HEK293T (cell line): ENCODE measurements at places on chromosomes 2 and 18.
A peak's percentile ranks its signal among the peaks of the same experiment; 100 is the strongest.

DNA sequence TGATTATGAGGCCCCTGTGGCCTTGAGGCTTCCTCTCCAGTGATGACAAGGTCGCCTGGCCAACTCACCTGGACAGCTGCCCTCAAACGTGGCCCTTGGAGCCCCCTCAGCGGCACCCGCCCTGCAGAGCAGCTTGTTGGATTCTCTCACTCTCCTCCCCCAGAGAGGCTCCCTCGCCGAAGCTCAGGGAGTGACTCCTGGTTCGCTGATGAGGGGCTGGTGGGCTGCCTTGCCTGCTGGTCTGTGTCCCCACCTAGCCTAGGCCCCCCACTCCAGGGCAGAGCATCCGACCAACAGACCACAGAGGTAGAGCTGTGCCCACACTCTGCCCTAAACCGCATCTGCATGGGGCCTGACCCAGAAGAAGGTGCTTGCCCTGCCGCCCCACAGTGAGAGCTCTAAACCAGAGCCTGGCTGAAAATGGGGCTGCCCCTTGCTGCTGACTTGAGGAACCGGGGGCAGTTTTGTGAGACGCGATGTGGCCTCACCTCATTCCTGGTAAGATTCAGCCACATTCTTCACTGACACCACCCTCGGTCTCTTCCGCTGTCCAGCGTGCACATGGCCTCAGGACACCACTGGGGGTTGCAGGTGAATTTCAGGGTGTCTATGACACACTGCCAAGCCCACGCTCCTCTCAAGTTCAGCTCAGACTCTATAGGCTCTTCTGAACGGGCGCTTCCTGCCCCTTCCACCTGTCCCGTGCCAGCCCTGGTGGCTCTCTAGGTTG, 131.6 kb downstream of the CABLES1 start:
- DNase-seq = no peak

DNA sequence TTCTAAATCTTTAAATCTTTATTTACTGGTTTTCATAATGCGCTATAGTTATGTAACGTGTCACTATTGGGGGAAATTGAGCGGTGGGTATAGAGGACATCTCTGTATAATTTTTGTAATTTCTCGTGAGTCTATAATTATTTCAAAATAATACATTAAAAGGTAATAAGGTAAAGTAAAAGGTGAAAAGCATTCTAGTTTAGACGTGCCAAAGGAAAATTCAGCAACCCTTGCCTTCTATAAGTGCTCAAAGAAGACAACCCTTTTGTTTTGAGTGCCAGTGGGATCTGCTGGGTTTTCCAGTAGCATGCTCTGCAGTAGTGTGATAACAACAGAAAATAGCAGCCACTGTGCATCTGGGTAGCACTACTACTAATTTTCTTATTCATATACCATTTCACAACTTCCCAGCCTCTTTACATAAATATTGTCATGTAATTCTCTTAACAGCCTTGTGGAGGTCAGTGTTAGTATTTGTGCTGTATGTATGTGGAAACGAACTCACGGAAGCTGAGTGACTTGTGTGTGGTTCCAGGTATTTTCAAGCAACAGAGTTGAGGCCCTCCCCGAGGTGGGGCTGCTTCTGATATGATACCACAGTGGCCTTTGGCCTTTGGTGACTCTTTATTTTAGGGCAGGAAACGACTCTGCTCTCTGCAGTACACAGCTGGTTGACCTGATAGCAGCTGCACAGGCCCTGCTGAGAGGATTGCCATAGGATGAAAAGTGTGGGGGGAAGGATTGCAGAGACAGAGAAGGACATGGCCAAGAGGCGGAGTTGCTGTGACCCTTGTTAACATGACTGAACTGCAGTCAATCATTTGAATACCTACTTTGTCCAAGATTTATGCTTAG, 104.5 kb downstream of the TDRD15 start:
- no peak for DNase-seq

DNA sequence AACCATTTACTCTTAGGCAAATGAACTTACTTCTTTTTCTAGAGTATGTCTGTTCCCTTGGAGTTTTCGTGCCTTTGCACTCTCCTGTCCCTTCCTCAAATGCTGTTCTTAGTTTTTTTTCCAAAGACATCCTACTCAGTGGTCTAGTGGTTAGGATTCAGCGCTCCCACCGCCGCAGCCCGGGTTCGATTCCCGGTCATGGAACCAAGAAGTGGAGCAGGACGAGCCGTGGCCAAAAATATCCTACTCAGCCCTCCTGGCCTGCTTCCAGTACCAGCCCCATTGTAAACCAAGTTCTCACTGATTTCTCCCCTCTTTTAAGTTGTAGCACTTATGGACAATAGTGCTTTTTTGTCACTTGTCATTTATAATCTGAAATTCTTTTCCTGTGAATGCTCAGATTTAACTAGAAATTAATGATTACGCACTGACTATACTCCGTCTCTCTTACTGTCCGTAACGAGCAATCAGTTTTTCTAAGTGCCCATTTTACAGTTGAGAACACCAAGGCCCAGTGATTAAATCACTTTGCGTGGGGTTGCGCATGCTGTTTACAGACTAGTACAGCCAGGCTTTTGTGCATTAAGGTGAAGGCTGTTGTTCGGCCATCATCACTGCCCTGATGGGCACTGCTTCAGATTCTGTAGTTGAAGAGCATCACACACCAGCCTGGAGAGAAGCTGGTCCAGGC, 17.9 kb downstream of the GREB1 start:
- no peak for DNase-seq

GRCh38 chr2:66573416-66573815, 138.5 kb downstream of the MEIS1 start:
- no peak for DNase-seq

GRCh38 chr2:31404827-31405226, 9.7 kb downstream of the XDH start:
- DNase-seq = no peak

- DNase-seq = no peak
Measured at GRCh38 chr18:12287131-12287681, 20.8 kb upstream of the TUBB6 start.

- DNase-seq = peak; percentile 73
Measured at GRCh38 chr2:121080013-121080772, 204.8 kb downstream of the TFCP2L1 start.

DNA sequence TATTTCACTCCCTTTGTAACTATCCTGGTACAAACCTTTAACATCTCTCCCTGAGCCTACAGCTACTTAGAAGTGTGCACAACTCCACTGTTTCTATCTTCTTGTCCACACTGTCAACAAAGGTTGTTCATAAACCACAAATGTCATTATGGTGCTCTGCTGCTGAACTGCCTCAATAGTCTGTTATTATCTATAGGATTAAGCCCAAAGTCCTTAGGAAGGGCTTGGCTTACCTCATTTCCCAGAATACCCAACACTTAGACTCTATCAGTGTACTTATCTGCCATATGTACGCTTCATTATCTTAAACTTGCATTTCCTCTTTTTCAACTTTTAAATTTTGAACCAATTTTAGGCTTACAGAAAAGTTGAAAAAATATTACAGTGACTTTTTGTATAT, 94.2 kb downstream of the HNMT start:
- no peak for DNase-seq

DNA sequence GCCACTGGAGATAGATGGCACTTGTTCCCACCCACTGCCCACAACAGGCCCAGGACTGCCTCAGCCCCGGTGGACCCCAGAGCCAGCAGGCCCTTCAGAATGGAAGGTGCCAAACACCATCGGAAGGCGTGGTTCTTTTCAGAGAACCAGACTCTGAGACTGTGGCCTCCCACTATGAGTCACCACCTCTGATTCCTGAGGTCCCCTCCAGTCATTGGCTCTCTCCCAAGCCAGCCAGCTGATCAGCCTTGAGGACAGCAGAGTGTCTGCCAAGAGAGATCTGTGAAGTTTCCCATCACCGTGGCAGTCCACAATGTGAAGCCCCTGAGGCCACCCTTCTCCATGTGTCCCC, 10.4 kb upstream of the MAP3K2 start:
- peak; percentile 49 for DNase-seq

DNA sequence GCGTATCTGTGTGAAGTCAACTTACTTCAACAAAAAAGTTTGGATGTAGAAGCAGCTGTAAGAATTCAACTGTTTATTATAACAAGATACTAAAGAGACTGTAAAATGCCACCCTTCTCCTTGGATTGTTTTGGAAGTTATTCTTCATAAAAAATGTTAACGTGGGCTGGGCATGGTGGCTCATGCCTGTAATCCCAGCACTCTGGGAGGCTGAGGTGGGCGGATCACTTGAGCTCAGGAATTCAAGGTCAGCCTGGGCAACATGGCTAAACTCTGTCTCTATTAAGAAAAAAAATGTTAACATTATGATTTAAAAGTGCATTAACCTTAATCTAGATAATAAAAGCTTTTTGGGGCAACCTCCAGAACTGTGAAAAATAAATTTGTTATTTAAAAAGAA, 7.7 kb downstream of the CIAO1 start:
- DNase-seq = no peak

GRCh38 chr2:228446734-228447133, 265.2 kb upstream of the SPHKAP start:
- no peak for DNase-seq

GRCh38 chr2:187358531-187358930, 89.5 kb downstream of the CALCRL start:
- no peak for DNase-seq

GRCh38 chr2:234395891-234396420, 100.9 kb downstream of the ARL4C start:
- no peak for DNase-seq

GRCh38 chr2:24247592-24247991, 72.7 kb downstream of the FAM228A start:
- DNase-seq = no peak

DNA sequence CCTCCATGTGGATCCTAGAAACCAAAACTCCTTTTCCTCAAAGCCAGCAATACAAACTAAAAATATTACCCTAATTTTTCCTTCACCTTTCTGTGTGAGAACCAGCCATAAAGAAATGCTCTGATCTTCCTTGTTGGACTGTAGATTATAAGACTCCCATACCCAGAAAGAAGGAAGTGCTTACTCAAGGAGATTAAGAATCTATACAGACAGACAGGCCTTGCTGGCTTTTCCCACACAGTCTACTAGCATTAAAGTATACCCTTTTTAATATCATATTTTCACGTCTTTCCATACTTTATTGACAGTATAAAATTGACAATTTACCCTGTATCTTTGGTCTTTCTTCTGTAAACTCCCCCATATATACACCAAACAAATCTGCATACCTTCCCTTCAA, 139.0 kb downstream of the GULP1 start:
- DNase-seq = no peak

DNA sequence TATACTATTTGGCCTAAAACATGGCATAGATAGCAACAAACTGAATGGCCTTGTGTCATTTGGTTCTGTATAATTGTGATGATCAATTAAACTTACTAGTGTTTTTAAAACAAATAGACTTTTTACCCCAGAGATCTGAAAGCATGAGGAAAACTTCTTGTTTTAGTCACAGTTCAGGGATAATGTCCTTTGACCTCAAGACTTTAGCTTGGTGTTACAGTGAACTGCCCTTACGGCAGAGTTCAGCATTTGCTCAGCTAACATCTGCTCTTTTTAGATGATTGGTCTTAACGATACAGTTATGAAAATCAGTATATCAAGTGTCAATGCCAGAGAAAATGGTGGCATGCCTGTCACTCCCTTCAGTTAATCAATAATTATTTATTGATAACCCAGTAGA, 429.2 kb downstream of the PARD3B start:
- DNase-seq = no peak

DNA sequence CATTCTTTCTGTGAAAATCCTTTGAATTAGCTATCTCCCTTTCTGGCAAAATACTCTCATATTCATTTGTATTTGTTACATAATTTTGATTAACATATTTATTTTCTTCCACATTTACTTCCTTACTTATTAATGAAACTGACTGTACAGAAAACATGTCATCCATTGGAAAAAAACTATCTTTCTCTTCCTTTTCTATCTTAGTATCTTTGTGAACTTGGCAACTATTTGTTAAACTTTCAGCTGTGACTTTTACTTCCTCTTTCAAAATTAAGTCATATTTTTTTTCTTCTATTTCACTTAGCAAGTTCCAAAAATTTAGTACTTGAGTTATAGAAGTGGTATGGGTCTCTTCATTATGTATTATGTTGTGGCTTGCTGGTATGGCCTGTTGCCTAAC, 2.6 kb downstream of the RAD51AP2 start:
- DNase-seq = no peak

DNA sequence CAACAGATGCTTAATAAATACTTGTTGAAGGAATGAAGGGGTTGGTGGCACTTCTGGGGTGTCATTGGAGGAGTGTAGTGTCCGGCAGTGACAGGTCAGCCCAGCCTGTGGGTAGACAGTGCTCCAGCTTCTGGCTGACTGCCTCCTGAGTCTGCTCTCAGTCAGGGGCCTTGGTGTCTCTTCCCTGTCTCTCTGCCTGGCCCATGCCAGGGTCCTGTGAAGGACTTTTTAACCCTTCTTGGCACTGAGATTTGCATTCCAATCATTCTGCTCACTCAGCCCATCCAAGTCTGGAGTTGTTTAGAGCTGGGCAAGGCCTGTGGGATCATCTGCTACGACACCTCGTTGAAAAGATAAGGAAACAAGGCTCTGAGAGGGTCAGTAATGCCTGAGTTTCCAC, 1.4 kb upstream of the KCNK3 start:
- no peak for DNase-seq

DNA sequence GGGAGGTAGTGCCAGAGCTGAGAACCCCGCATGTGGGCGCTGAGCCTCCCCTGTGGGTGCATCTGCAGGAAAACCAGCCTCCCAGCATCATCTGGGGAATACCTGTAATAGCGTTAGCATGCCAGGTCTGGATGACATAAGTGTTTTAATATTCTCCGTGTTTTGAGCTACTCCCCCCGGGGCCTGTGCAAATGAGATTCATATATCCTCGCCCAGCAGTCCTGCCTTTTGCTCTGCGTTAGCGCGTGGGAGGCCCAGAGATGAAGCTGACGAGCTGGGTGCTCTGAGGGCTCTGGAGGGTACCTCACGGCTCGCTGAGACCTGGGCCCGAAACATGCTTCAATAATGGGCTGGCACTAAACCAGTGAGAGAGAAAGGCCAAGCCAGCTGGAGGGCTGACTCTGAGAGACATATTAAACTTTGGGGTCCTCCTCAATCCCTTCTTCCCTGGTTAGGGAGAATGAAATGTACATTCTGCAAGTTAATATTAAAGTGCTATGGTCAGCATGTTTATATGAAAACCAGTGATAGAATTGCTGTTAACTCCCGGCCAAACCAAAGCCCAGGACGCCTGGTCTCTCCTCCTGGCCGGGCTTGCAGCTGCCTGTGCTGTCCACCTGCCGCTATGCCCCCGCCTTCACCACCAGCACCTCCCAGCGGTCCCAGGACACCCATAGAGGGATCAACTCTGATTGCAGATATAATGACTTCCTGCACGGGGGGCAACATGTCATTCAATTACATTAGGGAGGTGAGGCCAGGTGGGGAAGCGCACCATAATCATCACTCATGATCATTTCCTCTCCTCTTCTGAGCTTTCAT, 77.0 kb downstream of the EDAR start:
- DNase-seq = no peak
